ENCODE measurements at places on chromosomes 12 and 14. TPM values are rescaled to one million over a fixed set of nuclear protein-coding genes. Genes with fewer than 3 reads are reported as not detected.
A peak's percentile ranks its signal among the peaks of the same experiment; 100 is the strongest.

RPS6KL1 gene
- 17.3 TPM for total RNA-seq

- H3K4me3 ChIP-seq = no peak overlapping the region
- H3K4me1 ChIP-seq = no peaks in the 10 kb centered on the region
- no peak for DNase-seq
- H3K27ac ChIP-seq = no peak overlapping the region
Measured at GRCh38 chr14:25381498-25381897, 331.6 kb upstream of the STXBP6 start.

GPRC5D gene
- not detected for total RNA-seq

GRCh38 chr12:18454330-18454729 is 193.0 kb downstream of the PIK3C2G start:
- H3K27me3 ChIP-seq = no peaks in the 10 kb centered on the region
- no peak overlapping the region for H3K4me3 ChIP-seq
- no peaks in the 10 kb centered on the region for H3K4me1 ChIP-seq
- no peak for DNase-seq

DNA sequence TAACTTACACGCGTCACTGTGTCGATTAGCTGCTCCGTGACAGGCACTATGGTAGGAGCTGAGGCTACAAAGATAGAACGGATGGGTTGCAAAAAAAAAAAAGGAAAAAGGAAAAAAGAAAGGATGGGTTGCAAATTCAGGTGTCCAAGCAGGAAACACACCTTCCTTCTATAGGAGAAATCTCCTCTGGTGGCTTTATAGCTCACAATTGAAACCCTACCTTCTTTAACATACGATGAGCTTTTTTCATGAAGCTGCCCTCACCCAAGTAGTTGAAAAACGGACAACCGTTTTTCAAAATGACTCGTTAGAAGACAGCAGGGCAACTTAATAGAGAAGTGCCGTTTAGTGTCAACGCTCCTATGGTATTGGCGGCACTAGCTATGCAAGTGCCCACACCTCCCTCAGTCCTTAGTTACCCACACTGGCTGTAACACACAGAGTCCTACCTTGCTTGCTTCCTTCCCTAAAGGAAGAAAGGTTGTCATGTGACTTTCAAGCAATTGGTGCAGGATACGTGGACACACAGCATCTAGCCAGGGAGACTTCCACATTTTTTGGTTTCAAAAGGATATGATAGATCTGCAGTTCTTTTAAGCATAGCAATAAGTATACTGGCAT is 682 bp upstream of the TRIP11 start:
- H3K4me3 ChIP-seq = peak overlapping the region; percentile 36
- peaks cover 10% of the 10 kb centered on the region for H3K4me1 ChIP-seq
- no peaks in the 10 kb centered on the region for H3K36me3 ChIP-seq

DNA sequence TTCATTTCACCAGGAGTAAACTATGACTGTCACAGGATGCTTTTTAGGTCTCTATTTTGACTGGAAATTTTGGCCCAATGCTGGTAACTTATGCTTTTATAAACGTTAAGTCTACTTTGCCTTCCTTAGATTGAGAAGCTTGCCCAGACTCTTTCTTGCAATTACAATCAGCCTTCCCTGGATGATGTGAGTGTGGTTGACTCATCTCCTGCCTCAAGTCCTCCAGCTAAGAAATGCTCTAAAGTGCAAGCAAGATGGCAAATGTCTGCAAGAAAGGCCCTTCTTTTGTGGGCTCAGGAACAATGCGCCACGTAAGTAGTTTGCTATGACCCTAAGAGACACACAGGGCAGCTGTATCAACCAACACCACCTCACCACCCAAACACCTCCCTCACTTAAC is 96.9 kb downstream of the SYNE2 start:
- no peaks in the 10 kb centered on the region for H3K4me1 ChIP-seq
- no peaks in the 10 kb centered on the region for H3K36me3 ChIP-seq
